Esophagus squamous epithelium (tissue), 5 donors: ENCODE measurements at places on chromosomes 12 and 14.

DNA sequence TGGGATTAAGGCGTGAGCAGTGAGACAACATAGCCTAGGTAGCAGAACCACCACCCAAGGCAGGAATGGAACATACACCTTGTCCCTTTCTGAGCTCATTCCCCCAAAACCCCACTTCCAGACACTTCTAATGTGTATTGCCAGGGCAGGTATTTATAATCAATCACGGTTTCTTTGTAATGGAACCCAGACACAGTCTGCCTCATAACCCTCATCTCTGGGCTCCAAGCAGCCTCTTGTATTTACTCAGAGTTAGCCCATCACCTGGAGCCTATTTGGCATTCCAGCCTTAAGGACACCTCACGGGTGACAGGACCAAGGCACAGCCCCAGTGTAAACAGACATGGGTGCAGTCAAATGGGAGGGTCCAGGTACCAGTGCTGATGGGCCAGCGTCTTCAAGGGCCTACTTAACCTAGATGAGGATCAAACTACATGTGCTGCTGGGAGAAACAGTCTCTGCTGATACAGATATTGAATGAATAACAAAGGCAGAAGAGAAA lies 2.5 kb upstream of the HIGD1C start:
- no peak for DNase-seq

DNA sequence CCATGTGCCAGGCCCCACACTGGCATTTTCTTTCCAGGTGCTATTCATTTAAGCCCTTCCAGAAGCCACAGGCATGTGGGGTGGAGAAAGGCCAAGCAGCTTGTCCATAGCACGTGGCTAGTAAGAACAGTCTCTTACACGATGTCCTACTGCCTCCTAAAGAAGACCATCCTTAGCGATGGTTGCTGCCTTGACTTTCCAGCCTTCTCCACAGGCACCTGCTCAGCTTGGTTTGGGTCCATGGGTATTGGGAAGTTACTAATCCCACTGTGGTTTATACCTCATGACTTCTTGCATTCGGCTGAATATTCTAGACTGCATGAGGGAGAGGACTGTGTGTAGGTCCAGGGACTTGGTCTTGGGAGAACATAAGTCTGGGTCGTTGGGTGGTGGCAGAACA lies 49.2 kb downstream of the NINJ2 start:
- DNase-seq = no peak

GRCh38 chr12:118035190-118036041 lies 18.9 kb downstream of the RFC5 start:
- no peak for DNase-seq

DNA sequence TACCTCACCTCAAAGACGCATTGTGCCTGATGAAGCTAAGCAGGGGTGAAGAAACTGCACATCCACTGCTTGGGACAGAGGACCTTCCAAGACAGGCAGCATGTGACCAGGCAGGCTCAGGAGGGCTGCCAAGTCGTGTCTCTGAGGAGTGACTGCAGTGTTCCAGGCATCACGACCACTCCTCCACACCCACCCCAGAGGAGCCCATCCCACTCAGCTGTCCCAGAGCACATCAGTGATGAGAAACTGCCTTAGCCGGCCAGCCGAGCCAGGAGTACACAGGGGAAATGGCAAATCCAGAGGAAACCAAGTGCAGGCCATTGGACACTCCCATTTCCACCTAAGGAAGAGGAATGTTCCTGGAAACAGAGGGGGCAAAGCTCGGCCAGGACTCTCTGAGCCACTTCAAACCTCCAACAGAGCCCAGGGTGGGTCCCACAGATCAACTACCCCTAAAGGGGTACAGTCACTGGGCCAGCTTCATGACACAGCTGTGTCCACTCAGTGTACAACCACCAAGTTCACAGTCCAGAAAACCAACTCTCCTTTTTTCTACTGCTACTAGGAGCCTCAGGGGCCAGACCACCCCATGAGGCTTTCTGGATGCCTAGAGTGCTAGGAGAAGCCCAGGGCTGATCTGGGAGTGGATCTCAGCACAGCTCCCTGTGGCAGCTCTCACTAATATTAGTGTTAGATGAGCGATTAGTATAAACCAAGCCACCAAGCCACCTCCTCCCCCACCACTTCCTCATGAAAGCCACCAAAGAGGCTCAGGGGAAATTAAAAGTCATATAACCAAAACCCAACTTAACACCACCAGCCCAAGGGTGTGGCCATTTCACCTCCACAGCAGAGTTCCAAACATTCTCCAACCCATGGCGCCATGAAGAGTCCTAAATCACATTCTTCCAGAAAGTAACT lies 15.4 kb downstream of the PXN start:
- DNase-seq = no peak

DNA sequence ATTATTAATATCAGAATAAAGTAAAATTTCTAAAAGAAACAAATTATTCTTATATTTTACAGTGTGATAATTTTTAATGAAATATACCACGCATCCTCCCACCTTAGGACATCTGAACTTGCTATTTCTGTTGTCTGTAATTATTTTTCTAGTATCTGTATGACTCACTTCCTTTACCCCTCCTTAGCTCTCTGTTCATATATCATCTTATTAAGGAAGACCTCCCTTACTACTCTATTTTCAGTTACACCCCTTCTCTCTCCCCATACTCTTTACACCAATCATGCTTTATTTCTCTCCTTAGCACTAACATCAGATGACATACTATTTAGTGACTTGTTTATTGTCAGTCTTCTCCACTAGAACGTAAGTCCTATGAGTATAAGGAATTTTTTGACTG lies 34.2 kb upstream of the C12orf50 start:
- no peak for DNase-seq

DNA sequence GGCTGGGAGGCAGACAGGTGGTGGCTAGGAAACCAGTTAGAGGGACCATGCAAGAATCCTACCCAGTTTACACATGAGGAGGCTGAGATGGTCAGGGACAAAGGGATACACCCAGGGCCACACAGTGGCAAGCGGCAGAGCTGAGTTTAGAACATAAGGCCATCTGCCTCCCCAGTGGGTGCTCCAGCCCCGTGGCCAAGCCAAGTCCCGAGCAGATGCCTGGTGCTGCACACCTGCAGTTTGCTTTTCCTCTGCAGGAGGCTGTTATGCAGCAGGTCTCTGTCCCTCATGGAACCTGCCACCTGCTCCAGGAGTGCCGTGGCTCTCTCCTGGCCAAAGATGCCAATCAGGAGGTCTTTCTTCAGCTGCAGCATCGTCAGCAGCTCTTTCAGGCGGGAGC lies 70.8 kb downstream of the SYNE3 start:
- no peak for DNase-seq

GRCh38 chr12:124216966-124217365 lies 77.9 kb upstream of the RFLNA start:
- no peak for DNase-seq

GRCh38 chr12:24473097-24473496 lies 475.8 kb downstream of the BCAT1 start:
- no peak for DNase-seq

GRCh38 chr12:107493135-107493494 lies 192.5 kb upstream of the PWP1 start:
- DNase-seq = no peak

- DNase-seq = no peak
Measured at GRCh38 chr14:61939776-61940175, 177.6 kb downstream of the SNAPC1 start.

DNA sequence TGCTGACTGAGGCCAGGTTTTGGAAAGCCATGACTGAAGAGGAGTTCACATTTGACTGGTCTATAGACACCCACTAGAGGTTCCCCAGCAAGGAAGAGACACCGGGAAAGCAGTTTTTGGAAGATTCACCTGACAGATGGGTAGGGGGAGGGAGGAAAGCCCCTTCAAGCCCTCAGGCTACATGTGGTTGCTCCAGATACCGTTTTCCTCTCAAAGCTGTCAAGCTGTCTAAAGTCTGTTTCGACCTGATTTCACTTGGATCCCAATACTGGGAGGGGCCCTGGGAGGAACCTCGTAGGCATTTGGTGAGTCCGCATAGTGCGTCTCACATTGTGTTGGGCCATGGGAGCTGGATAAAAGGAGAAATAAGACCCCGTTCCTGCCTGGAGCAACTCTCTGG lies 1.7 kb upstream of the LRP1 start:
- DNase-seq = no peak

GRCh38 chr14:63908667-63909264 lies 56.0 kb downstream of the SYNE2 start:
- DNase-seq = no peak

- no peak for DNase-seq
Measured at GRCh38 chr14:69773571-69774276, 6.8 kb downstream of the SRSF5 start.

DNA sequence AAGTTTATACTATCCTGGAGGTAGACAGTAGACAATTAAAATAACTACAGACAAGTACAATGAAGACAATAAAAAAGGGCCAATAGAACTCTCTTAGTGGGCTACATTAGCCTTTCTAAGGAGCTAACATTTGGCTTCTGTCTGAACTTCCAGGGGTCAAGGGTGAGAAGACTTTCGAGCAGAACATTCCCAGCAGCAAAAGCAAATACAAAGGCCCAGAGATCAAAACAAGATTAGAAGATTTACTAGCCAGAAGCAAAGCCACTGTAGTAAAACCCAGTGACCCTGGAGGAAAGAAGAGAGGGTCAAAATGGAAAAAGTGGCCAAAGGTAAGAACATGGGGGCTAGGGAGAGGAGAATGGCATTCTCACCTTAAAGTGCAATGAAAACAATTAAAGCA lies 63.2 kb downstream of the ATP2B1 start:
- no peak for DNase-seq

GRCh38 chr12:52720365-52720886 lies 17.1 kb upstream of the KRT77 start:
- no peak for DNase-seq

- DNase-seq = no peak
Measured at GRCh38 chr14:58724206-58724605, 86.4 kb downstream of the DACT1 start.

DNA sequence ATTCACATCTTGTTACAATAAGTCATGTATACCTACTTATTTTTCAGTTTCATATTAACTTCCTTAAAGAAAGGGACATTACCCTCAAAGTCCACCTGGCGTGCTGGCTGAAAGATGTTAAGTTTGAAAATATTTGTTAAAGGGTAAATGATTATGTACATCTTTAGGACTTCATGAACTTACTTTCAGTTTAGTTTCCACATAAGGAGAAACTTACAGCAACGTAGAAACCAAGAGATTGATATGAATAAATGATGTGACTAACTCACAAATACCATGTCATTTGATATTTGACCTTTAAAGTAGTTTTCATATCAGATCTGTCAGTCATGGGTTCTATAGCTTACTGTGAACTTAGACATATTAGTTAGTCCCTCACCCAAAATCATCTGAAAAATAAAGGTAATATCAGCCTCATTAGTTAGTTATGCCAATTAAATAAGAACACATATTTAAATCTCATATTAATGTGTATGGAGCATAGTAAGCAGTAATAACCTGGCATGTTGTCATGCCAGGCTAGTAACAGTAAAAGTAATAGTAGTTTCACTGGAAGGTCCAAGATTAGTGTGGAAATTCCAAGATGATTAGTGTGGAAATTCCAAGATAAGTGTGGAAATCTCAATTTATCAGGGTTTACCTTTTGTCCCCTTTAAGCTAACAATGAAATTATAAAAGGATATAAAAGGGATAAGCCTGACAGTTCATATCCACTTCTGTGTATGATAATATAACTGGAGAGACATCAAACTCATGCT lies 1.9 kb upstream of the CLEC2D start:
- no peak for DNase-seq

- no peak for DNase-seq
Measured at GRCh38 chr12:13222076-13222475, 25.6 kb downstream of the EMP1 start.

DNA sequence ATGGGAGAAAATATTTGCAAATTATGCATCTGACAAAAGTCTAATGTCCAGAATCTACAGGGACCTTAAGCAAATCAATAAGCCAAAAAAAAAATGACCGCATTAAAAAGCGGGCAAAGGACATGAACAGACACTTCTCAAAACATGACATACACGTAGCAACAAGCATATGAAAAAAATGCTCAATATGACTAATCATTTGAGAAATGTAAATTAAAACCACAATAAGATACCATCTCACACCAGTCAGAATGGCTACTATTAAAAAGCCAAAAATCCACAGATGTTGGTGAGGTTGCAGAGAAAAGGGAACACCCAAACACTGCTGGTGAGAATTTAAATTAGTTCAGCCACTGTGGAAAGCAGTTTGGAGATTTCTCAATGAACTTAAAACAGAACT lies 16.1 kb downstream of the PAWR start:
- no peak for DNase-seq

DNA sequence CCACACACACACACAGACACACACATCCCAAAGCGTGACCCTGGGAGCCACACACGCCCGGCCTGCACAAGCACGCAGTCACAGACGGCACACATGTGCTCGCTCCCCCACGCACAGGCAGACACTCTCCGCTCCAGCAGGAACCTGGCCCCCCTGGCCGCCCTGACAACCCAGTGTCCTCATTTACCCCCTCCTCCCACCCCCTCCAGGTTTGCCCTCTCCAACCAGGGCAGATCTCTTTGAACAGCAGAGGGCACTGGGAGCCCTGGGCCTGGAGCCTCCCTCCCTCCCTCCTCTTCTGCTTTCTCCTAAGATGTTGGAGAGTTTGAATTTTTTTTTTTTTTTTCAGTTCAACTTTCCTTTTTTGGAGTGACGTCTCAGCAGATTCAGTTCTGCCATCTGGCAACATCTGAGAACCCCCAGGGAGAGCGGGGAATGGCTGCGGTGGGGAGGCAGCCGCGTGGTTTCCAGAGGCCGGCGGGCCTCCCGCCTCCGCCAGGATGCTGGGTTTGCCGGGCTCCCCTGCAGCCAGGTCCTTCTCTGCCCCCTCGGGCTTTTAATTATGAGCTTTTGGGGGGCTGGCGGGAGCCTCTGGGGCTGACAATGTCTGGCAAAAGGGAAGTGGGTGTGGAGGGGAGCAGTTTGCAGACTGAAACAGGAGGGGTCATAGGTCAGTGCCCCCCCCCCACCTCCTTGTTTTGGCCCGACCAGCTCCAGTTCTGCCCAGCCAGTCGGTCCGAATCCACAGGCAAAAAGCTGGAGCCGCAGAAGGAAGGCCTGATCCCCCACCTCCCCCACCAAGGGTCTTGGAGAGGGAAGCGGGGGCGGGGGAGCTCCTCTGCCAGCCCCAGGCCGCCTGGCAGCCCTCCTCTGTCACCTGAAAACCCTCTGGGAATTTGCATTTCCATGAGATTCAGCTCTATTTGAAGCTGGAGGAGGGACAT lies 1.3 kb upstream of the NCOR2 start:
- DNase-seq = no peak

DNA sequence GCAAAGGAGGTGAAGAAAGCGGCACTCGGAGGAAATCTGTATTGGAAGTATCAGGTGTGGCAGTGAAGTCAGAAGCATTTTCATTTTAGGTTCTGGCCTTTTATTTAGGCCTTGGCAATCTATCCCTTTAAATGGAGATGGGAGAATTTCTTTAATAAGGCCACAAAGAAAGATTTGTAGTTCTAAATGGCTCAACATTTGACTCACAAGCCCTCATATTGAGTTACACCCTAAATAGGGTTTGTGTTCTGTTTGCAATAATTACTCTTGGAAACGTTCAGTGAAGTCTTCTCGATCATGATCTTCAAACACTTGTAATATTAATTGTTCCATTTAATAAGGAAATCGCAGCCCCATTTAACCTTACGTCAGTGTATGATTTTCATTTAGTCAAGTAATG lies 25.3 kb upstream of the TMEM260 start:
- DNase-seq = no peak

GRCh38 chr12:128068211-128068610 lies 198.8 kb upstream of the TMEM132C start:
- no peak for DNase-seq

GRCh38 chr12:65895759-65896656 lies 71.7 kb downstream of the HMGA2 start:
- no peak for DNase-seq
